Vagina (tissue), 2 donors: ENCODE measurements at places on chromosomes 1 and 21.

DNA sequence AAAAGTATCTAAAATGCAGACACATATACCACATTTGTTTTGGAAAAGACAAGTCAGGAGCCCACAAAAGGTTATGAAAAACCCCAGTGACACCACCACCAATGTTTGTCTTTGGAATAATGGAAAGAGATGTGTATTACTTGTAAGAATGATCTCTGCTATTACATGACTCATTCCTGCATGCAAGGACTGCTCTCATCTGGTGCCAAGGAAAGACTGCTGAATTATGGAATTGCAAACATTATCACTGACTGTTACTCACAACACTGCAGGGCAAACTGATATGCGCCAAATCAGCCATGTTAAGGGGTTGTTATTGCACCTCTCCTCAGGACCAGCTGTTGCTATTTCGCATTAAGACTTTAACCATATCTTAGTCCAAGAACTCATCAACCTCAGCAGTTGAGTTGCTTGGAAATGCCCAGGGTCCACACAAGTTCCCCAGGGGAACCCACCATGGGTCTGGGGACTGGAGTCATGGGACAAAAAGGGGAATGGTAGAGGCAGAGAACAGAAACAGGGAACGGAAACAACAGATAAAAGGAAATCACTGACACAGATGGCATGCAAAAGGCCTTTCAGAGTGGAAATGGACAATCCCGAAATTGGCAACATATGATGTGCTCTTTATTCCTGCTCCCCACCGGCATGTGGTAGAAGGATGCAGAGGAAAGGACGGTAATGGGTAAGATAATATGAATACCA is 34.4 kb downstream of the CAPZB start:
- DNase-seq: no peak

DNA sequence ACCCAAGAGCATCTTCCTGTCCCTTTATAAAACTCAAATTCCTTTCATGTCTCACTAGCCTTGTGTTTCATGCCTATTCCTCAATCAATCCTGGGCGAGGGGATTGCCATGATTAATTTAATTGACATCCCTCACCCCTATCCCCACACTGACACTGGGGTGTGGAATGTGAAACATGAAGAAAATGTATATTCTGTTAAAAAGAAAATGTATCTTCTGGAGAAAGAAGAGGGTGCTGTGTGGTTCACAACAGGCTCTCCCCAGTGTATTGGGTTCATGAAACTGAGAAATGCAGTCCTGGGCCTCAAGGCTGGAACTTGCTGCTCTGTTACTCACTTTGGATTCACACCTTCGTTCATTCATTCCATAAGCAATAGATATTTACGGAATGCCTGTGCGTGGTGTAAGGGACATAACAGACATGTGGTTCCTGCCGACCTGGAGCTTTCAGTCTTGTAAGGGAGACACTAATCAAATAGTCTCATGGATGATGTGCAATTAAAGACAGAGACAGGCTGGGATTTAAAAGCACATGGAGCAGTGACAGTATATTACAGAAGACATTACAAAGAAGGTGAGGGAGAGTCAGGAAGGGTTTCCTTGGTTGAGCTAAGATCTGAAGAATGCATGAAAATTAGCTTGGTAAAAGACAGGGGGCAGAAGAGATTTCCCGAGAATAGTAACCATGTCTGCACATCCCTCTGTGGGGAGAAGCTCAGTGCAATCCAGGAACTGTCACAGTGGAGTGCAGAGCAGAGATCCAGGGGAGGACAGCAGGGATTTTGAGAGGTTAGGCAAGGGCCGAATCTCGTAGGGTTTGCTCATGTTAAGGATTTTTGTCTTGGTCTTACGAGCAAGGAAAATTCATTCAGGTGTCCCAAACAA is 32.1 kb downstream of the SERTAD4 start:
- no peak for DNase-seq

DNA sequence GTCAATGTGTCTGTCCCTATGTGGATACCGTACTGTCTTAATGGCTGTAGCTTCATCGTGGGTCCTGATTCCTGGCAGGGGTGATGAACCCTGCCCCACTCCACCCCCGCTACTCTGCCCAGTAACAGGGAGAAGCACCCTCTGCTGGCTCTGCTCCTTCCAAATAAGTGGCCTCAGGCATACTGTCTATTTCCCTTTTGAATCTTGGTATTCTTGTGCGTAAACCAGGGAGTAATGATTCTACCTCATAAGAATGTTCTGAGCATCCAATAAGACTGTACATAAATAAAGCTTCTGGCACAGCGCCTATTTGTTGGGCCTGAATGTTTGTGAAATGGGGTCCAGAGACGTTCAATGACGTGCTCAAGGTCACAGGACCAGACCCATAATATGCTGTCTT is 35.2 kb upstream of the CTPS1 start:
- no peak for DNase-seq

DNA sequence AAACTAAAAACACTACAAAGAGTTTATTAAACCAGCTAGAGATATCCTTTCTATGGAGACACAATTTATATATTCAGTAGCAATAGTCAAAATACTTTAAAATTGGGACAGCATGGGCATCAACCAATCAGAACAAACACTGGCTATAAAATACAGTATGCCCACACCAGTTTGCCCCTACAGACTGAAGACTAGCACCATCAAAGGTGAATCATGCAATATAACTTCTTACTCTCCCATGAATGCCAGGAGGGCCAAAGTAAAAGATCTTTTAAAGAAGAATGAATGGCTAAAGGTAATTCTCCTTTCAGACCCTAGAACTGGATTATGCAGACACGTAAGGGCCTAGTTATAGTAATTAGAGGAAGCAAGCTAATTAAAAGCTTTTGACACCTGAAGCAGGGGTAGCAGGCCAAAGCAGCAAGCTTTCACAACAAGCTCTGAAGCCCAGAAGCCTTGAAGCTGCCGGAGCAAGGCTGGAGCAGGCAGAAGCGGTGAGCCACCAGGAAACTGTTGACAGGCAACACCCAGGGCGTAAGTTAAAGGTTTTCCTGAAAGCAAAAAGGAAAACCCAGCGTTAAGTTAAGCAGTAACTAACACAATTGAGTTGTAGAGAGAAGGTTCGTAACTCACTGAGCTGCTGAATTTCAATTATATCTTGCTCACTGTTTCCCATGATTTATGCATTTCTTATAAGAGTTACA is 99.3 kb downstream of the CDC42BPA start:
- DNase-seq: no peak

DNA sequence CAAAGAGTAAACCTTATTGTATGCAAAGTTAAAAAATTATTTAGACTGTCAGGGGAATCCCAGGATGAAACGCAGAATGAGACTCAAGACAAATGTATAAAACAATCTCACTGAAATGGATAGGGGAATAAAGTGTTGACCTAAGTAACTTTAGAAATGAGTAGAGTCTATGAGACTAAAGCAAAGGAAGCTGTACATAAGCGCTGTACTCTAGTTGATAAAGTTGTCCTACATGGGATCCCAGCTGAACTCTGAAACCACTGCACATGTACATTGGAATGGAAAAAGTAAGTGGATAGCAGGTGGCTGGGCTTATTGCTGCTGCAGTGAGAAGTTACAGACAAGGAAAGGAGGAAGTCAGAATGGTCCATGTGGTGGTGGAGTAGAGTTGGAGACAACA is 18.7 kb downstream of the MMEL1 start:
- DNase-seq: no peak

DNA sequence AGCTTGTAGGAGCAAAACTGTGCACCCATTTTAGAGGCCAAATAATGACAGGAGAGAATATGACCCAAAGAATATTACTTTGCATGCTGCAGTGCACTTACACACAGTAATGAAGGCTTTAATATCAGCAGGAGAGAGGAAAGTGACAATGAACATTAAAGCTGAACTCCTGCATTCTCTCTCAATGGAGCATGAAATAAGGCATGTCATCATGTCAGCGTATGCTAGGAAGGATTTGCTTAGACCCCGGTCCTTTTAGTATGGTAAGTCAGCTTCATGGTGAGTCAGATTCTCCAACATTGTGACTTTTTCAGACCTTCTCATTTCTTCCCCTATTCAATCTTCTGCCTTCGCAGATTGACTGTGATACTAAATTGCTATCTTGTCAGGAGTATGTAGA is 210.7 kb upstream of the TMPRSS15 start:
- DNase-seq: no peak

- DNase-seq: no peak
Measured at GRCh38 chr21:42642219-42642745, 11.1 kb upstream of the PDE9A start.

DNA sequence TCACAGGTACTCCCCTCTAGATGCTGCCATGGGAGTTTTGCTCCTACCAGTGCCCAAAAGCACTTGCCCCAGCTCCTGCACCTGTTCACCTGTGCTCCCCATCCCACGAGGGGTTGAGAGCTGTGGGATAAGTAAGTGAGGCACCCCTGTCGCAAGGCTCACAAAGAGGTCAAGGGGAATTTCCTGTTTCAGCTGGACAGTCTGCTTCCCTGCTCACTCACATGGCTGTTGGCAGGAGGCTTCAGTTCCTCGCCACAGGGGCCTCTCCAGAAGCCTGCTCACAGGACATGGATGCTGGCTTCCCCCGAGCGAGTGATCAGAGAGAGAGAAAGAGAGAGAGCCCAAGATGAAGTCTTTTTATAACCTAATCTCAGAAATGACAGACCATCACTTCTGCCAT is 8.7 kb upstream of the NCMAP start:
- DNase-seq: no peak

- no peak for DNase-seq
Measured at GRCh38 chr1:15777909-15778707, 19.5 kb downstream of the FBLIM1 start.

GRCh38 chr1:111499026-111499785 is 4.2 kb downstream of the ADORA3 start:
- DNase-seq: no peak

GRCh38 chr21:30962013-30962412 is 76.3 kb downstream of the KRTAP19-8 start:
- DNase-seq: no peak

DNA sequence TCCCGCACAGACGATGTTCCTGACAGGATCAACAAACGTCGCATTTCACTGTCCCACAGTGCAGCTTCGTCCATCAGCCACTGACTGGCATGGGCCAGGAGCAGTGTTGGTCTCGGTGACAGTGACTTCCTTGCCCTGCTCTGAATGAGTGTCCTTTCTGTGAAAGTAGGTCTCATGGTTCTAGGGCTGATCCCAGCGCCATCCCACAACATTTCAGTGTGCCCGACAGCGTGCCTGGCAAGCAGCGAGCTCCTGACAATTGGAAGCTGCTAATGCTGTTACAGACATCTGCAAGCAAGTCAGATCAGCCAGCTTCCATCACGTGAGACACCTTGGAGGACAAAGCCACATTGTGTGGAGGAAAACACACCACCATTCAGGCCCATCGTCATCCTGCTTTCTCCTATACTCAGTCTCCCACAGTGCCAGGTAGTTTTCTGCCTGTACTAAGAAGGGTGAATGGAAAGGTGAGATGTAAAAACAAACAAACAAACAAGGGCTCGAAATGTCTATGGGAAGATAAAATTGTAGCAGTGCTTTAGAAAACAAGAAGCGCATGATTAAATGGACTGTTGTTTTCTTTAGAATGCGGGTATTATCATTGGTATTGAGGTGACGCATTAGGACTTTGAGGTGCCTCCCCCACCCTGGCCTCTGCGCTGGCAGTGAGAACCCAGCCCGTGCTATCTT is 21.9 kb downstream of the ERRFI1 start:
- DNase-seq: no peak

DNA sequence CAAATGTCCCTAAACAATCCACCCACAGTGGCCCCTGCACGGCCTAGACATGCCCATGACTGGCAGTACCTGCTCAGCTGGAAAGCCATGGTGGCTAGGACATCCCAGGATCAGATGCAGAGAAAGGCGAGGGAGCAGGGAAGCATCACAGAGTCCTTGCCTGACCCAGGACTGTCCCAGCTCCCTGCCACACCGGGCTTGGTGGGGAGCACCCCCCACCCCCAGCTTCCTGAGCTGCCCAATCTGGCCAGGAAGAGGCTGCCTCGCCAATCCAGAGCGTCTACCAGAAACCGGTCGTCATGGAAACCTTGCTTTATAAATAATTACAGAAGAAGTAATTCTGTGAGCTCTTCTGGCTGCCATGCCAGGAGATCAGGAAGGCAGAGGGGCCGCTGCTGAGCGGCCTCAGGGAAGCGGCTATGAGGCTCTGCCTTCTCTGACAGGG is 34.8 kb downstream of the ACOT7 start:
- DNase-seq: no peak

DNA sequence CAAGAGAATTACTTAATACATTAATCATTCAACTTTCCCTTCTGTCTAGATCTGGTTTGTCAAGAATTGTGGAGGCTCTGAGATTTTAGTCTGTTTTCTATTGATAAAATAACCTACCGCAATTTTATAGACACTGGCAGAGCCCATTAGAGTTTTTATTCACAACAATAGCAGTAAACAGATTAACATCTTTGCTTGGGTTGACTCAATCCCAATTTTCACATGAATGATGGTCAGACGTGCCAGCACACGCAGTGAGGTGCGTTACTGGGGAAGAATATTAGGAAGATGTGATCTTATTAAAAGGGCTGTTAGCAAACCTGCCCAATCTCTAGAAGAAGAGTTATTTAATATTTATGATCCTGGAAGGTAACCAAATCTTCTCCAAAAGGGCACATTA is 736.6 kb downstream of the MRPL39 start:
- no peak for DNase-seq

GRCh38 chr1:211521102-211521815 is 29.3 kb upstream of the RD3 start:
- no peak for DNase-seq

GRCh38 chr1:93594603-93594880 is 87.1 kb downstream of the BCAR3 start:
- no peak for DNase-seq

DNA sequence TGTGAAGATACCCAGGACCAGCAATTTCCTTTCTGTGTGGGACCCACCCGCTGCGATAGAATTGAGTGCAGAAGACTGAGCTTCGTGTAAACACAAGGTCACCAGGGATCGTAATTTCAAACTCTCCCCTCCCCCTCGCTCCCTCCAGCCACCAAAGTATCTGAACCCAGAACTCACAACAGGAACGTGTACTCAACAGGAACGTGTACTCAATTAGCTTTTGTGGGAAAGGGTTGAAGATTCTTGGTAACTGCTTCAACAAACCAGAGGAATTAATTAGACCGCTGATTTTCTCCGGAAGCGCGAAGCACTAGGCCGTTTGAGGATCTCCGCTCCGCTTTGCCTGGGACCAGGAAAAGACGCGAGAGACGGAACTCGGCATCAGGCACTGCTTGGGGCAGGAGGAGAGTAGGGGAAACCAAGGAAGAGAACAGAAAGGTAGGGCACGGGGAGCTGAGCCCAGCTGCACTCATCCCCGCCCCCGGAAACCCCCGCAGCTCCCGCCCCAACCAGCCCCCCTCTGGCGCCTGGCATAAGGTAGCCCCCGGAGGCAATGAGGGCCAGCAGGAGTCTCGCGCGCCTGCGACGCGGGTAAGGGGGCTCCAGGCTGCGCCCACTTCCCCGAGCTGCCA is 453 bp downstream of the DRAM2 start:
- DNase-seq: no peak
